ENCODE measurements at places on chromosomes 7 and 10.

DNA sequence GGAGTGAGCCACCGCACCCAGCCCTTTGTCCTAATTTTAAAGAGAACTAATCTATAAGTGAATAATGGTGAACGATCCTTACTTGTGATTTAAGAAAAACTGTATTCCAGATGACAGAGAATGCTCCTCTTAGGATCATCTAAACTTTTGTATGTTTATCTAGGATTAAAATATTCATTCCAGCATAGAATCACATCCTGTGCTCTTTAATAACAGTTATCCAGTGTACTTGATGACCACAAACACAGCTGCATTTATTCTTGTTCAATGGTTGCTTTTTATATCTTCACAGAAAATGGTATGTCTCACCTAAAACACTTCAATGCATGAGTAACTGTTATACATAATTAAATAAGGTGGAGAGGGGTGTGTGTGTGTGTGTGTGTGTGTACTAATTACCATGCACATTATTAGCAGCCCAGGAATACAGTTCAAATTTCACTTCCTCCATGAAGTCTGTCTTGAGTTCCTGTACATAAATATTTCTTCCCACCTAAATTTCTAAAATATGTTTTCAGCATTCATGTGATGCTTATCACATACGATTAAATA is 38.5 kb upstream of the SEMA3C start:
- no peak for DNase-seq

DNA sequence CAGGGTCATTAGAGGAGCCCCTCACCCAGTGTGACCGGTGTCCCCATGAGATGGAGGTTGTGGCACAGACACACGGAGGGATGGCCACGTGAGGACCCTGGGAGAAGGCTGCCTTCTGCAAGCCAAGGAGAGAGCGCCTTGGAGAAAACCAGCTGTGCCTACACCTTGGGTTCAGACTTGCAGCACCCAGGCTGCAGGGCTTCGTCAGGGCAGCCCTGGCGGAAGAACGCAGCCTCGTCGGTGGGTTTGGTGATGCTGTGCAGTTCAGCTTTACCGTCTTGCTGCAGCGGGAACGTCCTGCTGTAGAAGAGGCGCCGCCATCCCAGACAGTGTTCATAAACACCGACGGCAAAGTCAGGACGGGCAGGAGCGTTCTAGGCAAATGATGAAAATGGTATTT is 89.3 kb downstream of the MGMT start:
- no peak for DNase-seq

DNA sequence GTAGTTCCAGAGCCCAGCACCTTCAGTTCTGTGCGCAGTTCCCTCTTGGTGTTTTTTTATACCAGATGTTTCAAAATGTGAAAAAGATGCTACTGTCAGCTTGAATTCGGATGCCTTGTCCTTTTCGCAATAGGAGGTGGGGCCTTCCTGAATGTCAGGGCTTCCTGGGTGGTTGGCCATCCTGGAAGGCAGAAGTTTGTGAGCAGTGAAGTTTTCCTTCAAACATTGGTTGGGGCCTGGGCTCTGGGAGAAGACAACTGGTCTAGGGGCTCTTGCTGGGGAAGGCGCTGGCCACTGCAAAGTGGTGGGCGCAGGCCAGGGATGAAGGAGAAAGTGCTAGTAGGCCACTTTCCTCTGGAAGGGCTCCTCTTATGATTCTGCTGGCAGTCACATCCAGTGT is 56.8 kb upstream of the JAZF1 start:
- DNase-seq, result no peak

DNA sequence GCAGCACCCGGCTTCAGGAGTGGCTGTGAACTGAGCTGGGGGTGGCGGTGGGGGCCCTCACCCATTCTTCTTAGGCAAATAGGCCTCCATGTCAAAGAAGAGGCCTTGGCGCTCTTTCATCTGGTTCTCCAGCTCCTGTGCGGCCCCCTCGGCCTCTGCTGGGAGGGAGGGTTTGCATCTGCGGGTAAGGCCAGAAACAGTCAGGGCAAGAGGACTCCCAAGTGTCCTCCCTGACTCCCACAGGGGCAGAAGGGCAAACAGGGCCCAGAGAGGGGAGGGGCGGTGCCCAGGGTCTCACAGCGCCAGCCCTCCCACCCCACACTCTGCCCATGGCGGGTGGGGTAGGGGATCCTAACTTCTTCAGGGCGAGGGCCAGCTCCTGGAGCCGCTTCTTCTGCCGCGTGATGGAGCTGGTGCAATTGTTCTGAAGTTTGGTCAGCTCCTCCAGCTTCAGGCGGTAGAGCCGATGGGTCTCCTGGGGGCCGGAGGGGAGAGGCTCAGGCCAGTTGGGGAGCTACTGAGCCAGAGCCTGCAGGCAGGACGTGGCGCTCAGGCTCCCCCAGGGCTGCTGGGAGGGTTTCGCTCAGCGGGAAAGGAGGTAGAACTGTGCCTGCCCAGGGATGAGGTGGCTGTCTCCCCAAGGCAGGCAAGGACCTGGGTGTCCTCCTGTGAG is 2.2 kb downstream of the TMEM120A start:
- no peak for DNase-seq

- DNase-seq, result peak; percentile 22
Measured at GRCh38 chr10:7819121-7819460, 786 bp downstream of the TAF3 start.

GRCh38 chr10:59907918-59908807 is 1.8 kb upstream of the CCDC6 start:
- DNase-seq, result peak; percentile 62

DNA sequence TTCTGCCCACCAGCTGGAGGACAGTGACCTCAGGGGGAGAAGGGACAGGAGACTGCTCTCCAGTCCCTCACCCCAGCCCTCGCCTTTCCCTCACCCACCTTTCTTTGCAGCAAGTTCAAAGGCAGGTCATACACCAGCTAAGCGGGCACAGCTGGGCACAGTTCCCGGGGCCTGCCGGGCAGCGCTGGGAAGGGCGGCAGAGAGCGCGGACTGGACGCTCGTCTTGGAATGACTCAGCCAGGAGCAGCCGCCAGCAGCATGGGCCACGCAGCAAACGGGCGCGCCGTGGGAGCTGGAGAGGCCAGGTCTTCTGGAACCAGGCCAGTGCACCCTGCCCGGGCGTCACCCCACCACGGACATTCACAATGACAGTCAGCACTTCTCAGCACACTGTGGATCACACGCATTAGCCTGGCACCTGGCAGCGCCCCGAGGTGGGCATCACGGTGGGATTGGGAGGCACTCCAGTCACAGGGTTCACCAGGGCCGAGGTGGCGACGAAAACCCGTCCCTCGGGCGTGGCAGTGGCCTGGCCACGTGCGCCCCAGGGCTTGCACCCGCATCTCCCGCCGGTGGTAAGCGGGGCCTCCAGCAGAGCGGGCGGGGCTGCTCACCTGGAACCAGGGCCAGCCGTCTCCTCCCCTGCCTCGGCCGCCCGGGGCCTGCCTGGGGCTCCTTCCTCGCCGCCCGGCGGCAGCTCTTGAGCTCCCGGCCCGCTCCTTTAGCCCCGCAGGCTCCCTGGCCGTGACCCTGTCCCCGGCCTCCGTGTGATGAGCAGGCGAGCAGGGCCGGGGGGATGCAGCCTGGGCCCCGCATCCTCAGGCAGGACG is 29.0 kb upstream of the WDFY4 start:
- DNase-seq, result no peak

- no peak for DNase-seq
Measured at GRCh38 chr10:76444034-76444800, 1012.8 kb downstream of the LRMDA start.

DNA sequence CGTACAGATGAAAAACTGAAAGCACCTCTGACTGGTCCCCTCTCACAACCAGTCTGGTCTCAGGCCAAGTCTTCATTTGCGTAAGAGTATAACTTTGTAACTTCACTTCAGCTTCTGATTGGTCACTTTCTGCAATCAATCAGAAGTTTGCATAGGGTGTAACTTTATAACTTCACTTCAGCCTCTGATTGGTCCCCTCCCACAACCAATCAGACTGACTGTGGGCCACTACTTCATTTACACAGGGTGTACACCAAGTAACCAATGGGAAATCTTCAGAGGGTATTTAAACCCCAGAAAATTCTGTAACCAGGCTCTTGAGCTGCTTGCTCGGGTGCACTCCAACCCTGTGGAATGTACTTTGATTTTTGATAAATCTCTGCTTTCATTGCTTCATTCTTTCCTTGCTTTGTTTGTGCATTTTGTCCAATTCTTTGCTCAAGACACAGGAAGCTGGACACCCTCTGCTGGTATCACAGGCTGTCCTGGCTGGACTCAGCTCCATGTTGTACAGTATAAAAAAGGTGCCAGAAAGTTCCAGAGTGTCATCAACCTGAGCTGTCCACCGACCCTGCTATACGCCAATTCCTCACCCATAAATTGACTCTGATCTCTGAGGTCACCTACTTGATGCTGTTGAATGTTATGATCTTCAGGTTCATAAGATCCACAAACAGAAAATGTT is 74.5 kb downstream of the COBL start:
- DNase-seq, result no peak

DNA sequence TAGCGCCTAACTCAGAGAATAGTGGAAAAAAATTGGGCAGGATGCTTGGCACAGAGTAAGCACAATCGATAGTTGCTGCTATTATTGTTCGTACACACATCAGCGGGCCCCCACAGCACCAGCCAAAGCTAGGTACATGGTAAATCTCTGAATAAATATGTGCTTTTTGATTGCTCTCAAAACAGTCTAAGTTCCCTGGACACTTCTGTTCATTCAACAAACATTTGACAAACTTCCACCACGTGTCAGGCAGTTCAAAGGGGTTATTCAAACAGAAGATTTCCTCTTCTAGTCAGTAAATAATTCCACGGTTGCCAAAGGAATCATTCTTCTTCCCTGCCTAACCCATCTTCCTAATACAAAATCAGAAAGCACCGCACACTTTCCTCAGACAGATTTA is 150.8 kb downstream of the DGKI start:
- DNase-seq, result no peak

DNA sequence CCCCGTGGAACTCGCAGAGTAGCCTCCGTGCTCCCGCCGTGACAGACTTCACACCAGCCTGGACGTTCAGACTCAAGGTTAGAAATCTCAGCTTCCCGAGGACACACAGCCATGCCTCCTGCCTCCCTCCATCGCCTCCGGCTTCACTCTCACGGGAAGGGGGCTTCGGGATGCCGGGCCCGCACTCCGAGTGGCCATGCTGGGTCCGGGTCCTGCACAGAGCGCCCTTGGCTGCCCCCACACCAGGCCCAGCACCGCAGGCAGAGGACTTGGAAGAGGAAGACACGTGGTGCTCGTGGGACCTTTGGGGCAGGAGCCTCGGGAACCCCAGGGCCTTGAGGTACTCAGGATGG is 89.8 kb downstream of the PDGFA start:
- no peak for DNase-seq

DNA sequence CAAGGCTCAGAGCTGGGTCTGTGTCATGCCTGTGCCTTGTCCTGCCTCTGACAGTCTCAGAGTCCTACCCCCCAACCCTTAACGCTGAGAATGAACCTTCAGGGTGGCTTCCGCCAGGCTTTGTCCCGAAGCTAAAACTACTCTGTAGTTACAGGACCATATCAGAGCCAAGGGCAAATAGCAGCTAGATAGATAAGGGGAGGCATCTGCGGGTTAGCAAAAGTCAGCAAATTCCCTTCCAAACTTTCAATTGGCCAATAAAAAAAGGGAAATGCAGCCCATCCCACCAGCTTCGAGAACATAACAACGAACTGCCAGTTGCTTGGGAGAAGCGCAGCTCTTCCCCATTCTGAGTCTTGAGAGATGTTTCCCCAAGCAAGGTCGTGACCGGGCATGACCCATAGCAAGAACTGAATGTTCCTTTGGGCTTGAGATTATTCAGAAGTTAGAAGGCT is 17.7 kb downstream of the CCL24 start:
- no peak for DNase-seq

DNA sequence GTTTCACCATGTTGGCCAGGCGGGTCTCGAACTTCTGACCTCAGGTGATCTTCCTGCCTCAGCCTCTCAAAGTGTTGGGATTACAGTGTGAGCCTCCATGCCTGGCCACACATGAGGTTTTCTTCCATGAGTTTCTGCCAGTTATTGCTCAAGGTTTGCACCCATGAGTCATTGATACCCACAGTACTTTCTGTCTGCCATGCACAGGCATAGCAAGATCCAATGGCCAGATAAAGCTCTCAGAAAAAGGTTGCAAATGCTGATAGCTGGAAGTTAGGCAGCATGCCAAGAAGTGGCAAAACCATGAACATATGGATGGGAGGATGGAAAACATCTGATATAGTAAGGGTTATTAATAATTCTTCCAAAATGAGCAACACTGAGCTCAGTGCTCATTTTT is 298.7 kb upstream of the NRG3 start:
- no peak for DNase-seq

DNA sequence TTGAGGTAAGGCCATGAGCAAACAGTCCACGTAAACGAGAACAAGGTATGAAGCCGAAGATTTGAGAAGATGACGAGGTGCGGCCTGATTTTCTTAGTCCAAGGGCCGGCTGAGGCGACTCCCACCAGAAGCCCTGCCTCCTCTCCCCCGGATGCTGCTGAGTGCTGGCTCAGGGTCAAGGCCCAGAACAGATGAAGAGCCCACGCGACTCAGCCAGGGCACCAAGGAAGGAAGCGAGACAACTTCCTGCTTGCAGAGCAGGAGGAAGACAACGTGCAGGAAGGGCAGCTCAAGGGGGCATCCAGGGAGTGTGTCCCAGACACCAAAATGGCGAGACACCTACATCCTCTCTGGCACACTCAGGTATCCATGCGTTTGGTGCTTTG is 99.5 kb downstream of the CYTH3 start:
- no peak for DNase-seq

- DNase-seq, result no peak
Measured at GRCh38 chr7:133015888-133016287, 66.0 kb downstream of the CHCHD3 start.

- no peak for DNase-seq
Measured at GRCh38 chr7:158325530-158326381, 261.9 kb downstream of the PTPRN2 start.

GRCh38 chr10:90846746-90847145 is 11.1 kb downstream of the HTR7 start:
- DNase-seq, result no peak

DNA sequence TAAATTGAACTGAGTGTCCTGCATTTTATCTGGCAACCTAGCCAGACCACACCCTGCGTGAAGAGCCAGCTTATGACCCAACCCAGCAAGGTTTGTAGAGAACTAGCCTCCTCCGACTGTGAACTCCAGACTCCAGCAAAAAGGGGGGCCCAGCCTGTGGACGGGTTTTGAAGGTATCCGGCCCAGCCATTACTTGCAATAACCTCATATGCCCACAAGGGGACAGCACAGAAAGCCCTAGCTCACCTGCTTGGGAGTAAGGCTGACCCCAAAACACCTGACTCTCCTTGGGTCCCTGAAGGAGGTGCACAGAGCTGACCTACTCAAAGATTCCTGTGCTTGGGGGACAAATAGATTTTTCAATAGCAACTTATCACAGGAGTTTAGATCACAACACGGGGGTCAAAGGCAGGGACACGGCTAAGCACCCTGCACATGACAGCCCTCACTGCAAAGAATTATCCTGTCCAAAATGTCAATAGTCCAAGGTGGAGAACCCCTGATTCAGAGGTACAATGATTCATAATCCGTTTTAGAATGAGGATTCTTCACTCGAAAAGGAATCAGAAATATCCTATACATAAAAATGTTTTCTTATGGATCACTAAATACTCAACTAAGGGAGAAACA is 4.6 kb downstream of the TRPV6 start:
- DNase-seq, result peak; percentile 56

GRCh38 chr7:139494835-139495579 is 11.5 kb upstream of the KLRG2 start:
- no peak for DNase-seq

- no peak for DNase-seq
Measured at GRCh38 chr10:133467286-133467911, 13.7 kb downstream of the SCART1 start.

GRCh38 chr7:24864214-24864817 is 107.1 kb upstream of the GSDME start:
- DNase-seq, result no peak
